NCI-H1417 treated with DMSO at 0.1 percent for 48 hours (cell line): ENCODE measurements at places on chromosomes 11 and 22.

GRCh38 chr11:114226356-114226755 is 69.8 kb upstream of the NNMT start:
- no peak for DNase-seq

GRCh38 chr22:27129266-27129665 is 471.9 kb downstream of the MIAT start:
- DNase-seq, result no peak

GRCh38 chr11:45341372-45341771 is 55.2 kb upstream of the SYT13 start:
- no peak for DNase-seq

- no peak for DNase-seq
Measured at GRCh38 chr11:121389651-121390050, 62.5 kb upstream of the SORL1 start.

DNA sequence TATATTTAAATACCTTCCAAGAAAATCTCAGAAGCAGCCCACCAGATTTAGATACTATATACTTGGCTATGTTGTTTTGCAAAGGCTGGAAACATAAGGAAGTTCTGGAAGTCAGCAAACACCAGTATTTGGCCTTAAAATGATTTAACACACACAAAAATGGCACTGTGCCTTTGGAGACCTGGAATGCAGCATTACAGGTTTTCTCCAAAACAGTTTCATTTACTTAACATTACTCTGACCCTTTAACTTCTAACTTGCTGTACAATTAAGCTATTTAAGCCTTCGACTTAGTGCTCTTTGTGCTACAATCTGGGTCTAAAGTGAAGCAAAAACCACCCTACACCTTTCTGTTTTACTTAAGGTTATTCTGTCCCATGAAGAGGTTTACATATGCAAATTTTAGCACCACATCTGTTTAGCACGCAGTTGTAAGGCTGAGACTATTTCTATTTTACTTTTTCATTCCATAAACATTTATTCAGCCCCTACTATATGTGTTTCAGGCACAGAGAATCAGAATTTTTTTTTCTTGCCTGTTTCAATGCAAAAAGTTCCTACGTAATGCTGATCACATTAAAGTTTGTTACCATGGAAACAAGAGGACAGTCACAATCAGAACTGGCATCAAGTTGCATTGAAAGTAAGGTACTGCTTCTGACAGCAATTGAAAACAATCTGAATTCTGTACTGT is 70.3 kb downstream of the MAML2 start:
- DNase-seq, result no peak

DNA sequence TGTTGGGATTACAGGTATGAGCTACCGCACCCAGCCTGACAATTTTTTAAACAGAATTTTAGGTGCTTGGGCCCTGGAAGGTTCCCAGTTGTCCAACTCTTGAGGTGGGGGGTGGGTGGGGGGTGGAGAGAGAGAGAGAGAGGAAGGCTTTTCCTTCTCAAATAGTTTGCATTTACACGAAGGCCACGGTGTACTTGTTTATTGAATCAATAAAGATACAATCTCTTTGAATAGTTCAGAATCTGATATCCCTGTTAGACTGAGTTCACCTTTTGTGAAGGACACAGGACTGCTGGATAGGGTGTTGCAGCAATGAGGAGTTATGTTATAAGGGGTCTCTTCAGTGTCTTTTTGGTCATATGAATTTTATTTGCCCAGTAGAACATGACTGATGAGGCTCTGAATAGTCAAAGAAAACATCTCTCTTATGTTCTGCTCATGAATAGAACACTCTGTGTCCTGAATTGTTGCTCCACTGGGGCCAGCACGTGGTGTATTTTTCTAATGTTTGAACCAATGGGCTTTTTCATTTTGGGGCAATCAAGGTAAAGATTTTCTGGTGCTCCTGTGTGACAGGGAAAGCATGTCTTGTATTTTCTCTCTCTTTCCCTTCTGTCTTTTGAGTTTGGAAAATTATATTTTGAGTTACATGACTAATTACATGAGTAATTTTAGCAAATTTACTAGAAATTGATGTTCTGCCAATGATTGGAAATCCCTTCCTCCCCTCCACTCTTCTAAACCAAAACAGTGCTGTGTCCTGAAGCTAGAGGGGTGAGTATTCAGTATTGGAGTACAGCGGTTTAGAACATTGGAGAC is 61.7 kb downstream of the PTPRJ start:
- no peak for DNase-seq

DNA sequence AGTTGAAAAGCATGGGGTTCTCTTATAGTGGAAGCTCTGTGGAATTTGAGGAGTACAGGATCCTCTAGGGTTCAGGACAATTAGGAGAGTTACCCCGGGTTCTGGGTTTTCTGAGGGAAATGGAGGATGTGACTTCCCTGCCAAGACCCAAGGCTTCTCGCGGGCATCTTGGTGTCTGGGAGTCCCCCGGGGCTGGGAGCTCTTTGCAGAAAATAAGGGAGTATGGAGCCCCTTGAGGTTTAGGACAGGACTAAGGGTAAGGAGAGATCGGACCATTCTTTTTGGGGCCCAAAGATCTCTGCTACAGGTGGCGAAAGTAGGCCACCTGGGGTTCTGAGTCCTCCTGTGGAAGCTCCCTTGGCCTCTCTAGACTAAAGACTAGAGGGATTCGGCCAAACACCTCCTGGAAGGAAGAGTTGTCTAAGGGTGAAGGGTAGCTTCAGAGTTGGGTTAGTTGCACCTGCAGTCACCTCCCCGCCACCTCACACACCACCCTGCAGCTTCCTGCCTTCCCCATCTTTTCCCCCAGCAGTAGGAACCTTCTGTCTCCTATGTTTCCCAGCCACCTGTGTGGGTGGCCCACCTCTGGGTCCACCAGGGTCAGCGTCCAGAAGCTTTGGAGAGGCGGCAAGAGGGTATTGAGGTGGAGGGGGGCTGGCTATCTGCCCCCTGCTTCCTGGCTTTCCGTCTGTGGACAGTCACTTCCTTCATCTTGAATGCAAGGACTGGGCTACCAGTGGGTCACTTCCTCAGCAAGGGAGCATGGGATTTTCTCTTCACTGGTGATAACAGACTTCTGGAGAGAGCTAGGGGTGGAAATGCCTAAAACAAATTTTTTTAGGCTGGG is 908 bp downstream of the LIMK2 start:
- DNase-seq, result no peak
